ENCODE measurements at places on chromosomes 11 and 22.

GRCh38 chr11:2865922-2866577 lies 19.5 kb downstream of the CDKN1C start:
- DNase-seq = no peak

DNA sequence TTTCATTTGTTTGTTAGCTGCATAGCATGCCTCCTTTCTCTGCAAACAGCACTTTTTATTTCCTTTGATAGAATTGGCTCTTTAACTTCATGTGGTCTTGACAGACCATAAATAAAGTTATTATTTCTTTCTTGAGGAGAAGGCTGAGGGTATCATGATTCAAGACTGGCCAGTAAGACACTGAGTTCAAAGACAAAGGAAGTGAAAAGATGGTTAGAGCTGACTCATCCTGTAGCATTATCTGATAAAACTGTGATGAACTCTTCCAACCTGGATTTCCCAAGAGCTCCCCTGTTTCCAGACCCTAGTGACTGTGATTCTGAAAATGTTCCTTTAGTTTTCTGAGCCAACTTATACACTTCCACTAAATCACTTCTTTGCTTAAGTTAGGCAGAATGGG lies 179.3 kb upstream of the FAT3 start:
- DNase-seq = no peak

GRCh38 chr22:43388420-43388851 lies 23.4 kb upstream of the MPPED1 start:
- no peak for DNase-seq

GRCh38 chr11:5390210-5390609 lies 6.6 kb downstream of the OR51M1 start:
- no peak for DNase-seq

- DNase-seq = no peak
These were observed 56.2 kb upstream of the ARHGAP42 start for GRCh38 chr11:100630898-100631297.

DNA sequence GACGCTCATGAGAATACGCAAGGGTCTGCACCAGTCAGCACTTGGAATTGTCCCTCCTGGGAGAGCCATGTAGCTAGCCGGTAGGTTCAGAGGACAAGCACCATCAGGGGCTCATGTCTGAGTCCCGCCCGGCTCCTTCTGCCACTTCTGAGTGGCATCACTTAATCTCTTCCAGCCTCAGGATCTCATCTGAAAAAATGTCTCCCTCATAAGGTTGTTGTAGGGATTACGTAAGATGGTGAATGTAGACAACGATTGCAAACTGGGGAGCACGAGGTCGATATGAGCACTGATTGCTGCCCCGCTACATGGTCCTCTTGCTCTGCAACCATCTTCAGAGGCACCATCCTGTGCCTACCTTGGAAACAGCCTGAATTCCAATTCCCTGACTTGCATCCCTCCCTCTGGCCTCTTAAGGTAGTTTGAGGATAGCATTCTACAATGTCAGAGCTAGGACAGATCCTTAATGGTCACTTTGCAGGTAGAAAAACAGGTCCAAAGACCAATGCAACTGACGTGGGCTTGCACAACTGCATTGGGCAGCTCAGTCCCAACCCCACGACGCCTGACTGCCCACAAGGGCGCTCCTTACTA lies 115.8 kb upstream of the TMEM45B start:
- DNase-seq = no peak

DNA sequence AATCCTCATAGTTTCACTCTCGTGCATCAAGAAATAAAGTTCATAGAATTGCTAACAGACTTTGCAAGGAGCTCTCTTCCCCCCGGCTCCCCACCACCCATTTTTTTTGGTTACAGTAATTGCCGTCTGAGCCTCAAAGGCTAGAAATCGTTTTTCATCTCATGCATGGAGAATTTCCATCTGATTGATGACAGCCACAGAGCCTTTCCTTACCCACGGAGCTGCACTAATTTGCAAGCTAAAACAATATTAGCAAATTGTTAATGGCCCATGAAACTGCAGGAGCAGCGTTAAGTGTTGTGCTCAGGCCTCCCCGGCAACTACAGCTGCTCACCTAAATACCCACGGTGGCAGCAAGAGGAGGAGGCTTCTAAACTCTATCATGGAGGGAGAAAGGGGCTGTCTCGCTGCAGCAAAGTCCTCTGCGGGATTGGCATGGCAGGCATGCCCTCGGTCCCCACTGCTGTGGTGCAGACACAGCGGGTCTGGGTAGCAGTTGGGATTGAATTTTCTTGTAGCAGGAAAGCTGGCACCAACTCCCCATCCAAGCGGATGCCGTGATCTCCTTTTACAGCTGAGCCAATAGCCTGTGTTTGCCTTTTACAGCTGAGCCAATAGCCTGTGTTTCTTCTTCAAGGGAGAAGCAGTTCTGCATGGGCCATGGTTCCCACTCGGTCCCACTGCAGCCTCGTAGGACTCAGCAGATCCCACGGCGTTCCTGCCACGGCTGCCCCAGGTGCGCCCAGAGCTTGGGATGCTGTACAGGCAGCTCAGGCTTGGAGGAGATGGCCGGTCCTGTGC lies 412.3 kb downstream of the BRD1 start:
- DNase-seq = no peak

DNA sequence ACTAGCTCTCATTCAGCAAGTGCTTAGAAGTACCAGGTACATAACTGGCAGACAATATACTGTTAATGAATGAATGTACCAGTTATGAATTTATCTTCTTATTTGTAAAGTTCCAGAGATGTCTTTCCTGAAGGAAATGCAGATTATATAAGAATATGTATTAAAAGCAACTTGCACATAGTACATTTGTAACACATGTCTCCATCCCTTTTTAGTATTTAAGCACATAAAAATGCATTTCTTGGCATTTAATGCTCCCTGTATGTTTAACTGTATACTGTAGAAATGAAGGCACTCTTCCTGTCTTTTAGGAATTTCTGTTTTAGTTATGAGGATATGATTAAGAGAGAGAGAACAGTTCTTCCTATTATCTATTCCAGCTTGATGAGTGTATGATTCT lies 241.3 kb downstream of the NELL1 start:
- DNase-seq = no peak

DNA sequence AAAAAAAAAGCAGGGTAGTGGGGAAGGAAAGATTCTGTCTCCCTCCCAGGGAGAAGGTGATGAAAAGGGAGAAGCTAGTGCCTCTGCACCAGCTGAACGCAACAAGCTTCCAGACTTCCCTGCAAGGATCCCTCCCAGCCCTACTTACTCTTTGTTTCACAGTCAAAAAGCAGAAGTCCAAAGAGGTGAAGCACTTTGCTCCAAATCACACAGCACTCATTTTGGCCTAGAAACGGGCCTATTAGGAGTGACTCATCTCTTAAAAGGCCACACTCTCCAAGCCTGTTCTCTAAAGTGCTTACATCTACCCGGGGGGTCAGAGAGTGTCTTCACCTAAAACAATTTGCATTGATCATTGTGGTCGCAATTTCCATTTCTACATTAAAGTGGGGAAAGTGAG lies 17.7 kb upstream of the GRK3 start:
- DNase-seq = no peak

DNA sequence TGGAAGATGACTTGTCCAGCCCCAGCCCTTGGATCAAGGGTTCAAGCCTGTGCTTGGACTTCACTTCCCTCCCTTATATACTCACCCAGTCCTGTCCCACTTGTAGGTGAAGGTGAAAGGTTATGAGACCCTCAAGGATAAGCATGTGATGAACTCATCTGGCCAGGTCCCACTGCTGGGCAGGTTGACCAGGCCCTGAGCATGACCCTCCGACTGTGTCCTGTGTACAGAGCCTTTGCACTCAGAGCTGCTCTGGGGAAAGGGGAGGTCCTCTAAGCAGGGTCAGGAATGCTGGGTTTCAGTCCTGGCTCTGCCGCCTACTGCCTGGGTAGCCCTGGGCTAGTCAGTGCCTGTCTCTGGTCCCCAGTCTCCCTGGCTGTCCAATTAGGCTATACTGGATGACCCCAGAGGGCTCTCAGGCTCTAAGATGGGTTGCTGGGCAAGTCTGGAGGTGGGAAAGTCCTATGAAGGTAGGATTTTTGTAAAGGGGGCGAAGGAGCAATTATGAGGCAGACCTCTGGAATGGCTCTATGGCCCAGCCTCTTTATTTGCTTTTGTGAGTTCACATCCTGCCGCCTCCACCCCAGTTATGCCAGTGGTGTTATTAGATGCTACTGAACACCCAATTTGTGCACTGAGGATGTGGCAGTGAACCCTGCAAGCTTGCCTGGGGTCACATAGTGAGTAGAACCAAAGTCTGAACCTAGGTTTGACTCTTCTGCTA lies 14.1 kb downstream of the DGAT2 start:
- DNase-seq = no peak

GRCh38 chr22:33737662-33738061 lies 182.6 kb downstream of the LARGE1 start:
- DNase-seq = no peak

GRCh38 chr11:115695677-115696364 lies 191.6 kb upstream of the CADM1 start:
- no peak for DNase-seq

- no peak for DNase-seq
These were observed 13.7 kb downstream of the NFRKB start for GRCh38 chr11:129881570-129882170.

DNA sequence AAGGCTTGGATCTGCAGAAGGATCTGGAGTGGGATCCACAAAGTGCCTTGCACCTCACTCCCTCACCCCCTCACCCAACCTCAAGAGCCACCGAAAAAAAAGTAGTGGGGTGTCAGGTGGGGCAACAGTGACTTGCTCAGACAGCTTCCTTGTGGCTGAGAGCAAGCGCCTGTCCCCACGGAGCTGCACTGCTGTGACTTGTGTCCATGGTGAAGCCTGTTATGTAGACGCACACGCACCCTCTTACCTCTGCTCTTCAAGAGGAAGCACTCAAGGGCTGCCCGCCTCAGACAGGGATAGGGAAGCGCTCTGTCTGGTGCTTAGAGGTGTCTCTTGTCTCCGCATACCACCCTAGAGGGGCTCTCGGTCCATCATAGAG lies 1.2 kb downstream of the DRD2 start:
- no peak for DNase-seq

DNA sequence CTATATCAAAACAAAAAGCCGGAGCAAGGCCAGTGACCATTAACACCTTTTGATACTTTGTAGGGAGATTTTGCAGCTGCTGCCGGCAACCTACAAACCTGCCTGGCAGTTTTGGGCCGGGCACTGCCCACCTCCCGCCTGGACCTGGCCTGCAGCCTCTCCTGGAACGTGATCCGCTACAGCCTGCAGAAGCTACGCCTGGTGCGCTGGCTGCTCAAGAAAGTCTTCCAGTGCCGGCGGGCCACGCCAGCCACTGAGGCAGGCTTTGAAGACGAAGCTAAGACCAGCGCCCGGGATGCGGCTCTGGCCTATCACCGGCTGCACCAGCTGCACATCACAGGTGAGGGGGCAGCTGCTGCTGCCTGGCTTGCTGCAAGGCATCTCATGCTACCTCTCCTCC lies 34.2 kb downstream of the SHISA8 start:
- no peak for DNase-seq

GRCh38 chr22:45582236-45582954 lies 79.7 kb downstream of the FBLN1 start:
- no peak for DNase-seq

GRCh38 chr11:75820645-75821044 lies 5.6 kb downstream of the UVRAG start:
- no peak for DNase-seq

GRCh38 chr11:130617001-130617400 lies 168.6 kb downstream of the ADAMTS15 start:
- DNase-seq = no peak

DNA sequence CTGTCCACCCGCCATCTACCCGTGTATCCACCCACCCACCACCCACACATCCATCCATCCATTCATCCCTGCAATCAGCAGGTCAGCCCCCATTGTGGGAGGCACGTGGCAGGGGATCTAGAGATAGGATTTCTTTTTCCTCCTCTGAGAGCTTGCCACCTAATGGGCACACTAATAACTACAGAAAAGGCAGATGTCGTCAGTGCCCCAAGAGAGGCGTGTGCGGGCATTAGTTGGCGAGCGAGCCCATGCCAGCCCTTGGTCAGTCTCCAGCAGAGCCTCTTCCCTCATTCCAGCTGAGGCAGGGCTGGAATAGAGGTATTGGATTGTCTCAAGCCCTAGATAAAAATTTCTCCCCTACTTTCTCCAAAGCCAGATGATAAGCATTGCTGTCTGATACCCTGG lies 9.7 kb downstream of the USP2 start:
- no peak for DNase-seq

DNA sequence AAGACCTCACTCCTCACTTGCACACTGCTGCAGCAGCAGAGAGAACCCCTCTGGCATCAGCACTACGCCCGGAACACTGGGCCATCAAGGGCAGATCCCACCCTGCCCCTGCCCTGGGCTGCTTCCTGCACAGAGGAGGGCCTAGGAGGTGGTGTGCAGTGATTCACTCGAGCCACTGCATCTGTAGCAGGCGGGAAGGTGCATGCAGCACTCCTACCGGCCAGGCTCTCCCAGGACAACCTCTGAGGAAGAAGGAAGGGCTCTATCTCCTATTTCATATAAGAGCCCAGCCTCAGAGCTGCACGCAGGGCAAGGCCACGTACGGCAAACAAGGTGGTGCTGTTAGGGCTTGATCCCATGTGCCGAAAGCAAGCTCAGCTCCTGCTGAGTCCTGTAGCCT lies 14.2 kb downstream of the RANGAP1 start:
- no peak for DNase-seq

- DNase-seq = no peak
These were observed 79.5 kb upstream of the PICALM start for GRCh38 chr11:86148345-86148747.

DNA sequence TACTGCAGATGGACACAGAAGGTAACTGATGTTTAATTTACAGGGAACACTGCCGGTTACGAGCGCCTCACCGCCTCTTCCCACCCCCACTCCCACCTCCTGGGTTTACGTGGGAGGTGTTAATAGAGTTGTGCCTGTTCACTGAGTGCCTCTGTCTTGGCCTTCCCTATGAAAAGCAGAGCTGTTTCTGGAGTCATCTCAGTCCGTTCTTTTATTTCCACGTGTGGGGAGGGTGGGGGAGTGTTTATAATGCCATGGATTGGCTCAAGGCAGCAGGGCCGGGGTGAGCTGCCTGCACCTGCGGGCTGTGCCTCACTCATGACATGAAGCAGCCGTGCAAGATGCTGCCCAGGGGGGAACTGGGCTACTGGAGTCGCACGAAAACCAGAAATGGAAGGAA lies 322.7 kb downstream of the CADM1 start:
- no peak for DNase-seq

DNA sequence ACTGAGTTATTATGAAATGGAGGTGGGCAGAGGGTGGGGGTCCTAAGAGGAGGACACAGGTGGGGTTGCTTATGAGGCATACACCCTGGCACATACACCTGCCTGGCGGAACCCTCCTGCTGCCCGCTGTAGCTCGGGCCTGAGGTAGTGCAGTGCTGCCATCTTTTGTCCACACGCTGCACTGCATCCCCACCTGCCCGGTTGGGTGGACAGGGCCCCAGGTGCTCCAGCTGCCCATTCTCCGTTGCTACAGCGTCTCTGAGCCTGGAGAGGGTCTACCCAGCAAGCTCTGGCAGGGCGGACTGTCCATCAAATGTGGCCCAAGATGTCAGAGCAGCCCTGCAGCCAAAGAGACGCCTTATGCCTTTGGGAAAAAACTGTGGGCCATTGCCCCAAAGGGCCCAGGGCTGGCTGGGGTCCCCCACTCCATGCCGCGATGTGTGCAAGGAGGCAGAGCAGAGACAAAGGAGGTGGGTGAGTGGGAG lies 131.2 kb downstream of the BUD13 start:
- no peak for DNase-seq

- DNase-seq = no peak
These were observed 109.3 kb upstream of the BMAL1 start for GRCh38 chr11:13168271-13168670.

- no peak for DNase-seq
These were observed 65.8 kb upstream of the MS4A8 start for GRCh38 chr11:60633645-60634044.

GRCh38 chr11:1878137-1879031 lies 13.3 kb downstream of the PRR33 start:
- DNase-seq = no peak

Measured in kidney epithelial cell (primary cell).